Activated CD8-positive, alpha-beta memory T cell treated with anti-CD3 and anti-CD28 coated beads, Interleukin-2, amount 10 ng/mL, durations not matched to agents 7 days and 5 days (primary cell): ENCODE measurements at places on chromosomes 1 and 21. TPM values are rescaled to one million over a fixed set of nuclear protein-coding genes. Genes with fewer than 3 reads are reported as not detected.
A peak's percentile ranks its signal among the peaks of the same experiment; 100 is the strongest.

- no peak for DNase-seq
Measured at GRCh38 chr1:39631361-39632322, 7.8 kb downstream of the HEYL start.

DNA sequence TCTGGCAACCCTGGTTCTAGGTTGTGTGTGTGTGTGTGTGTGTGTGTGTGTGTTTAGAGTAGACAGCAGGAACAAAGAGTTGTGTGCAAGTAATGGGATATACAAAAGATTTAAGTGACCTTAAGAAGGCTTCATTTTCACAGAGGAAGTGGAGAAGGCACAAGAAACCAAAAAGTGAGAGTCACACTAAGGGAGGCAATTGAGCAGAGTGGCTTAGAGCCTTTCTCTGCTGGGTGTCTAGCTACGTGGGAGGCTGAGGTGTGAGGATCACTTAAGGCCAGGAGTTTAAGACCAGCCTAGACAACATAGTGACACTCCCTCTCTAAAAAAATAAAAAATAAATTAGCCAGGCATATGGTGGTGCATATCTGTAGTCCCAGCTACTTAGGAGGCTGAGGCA lies 44.4 kb upstream of the HAO2 start:
- no peak for DNase-seq

DNA sequence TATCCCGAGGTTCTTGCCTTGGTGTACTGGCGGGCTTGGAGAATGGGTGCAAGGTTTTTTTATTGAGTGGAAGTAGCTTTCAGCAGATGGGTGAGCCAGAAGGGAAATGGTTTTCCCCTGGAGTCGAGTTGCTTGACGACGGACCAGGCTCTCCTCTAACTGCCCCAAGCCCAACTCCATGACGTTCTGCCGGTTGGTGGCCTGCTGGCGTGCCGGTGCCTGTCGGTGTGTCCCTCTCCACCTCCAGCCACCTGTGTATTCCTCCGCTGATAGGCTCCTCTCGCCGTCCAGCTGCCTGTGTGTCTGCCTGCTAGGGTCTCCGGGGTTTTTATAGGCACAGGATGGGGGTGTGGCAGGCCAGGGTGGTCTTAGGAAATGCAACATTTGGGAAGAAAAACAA lies 34.3 kb upstream of the PTGFRN start:
- DNase-seq, result no peak

Gene PDPN
- not detected for total RNA-seq

- no peak for DNase-seq
Measured at GRCh38 chr1:36508257-36508656, 25.5 kb upstream of the CSF3R start.

Gene S100A7
- total RNA-seq, result not detected

DNA sequence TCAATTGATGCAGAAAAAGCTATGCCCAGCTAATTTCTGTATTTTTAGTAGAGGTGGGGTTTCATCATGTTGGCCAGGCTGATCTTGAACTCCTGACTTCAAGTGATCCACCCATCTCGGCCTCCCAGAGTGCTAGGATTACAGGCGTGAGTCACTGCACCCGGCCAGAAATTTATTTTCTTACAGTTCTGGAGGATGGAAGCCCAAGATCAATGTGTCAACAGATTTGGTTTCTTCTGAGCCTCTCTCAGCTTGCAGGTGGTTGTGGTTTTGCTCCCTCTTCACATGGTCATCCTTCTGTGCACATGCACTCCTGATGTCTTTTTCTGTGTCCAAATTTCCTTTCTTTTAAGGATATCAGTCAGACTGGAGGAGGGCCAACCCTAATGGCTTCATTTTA lies 35.6 kb downstream of the SHCBP1L start:
- no peak for DNase-seq

DNA sequence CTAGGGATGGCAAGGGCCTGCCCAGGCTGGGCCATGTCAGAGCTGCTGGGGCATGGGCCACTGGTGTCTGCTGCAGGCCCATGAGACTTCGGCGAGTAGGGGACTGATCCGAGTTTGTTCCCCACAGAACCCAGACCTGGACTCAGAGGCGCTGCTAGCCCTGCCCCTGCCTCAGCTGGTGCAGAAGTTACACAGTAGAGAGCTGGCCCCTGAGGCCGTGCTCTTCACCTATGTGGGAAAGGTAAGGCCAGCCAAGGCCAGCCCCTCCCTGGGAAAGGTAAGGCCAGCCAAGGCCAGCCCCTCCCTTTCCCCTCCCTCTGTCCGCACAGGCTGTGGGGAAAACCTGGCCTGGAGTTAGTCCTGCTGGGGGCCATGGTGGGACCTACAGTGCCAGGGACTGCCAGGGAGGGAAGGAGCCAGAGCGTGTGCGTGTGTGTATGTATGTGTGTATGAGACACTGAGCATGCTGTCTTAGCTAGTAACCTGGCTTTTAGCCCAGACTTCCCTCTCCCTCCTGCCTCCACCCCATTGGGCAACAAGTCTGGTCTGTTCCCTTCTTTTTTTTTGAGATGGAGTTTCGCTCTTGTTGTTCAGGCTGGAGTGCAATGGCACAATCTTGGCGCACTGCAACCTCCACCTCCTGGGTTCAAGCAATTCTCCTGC lies 8.0 kb downstream of the FAAH start:
- DNase-seq, result no peak

DNA sequence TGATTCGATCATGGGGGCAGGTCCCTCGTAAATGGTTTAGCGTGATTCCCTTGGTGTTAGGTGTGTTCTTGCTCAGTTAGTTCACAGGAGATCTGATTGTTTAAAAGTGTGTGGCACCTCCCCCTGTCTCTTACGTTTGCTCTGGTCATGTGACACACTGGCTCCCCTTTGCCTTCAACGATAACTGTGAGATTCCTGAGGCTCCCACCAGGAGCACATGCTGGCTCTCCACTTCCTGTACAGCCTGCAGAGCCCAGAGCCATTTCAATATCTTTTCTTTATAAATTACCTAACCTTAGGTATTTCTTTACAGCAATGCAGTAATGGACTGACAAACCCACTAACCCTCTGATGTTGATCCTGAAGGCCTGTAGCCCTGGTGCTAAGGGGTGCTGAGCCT lies 141.9 kb downstream of the FCRL5 start:
- DNase-seq, result no peak

DNA sequence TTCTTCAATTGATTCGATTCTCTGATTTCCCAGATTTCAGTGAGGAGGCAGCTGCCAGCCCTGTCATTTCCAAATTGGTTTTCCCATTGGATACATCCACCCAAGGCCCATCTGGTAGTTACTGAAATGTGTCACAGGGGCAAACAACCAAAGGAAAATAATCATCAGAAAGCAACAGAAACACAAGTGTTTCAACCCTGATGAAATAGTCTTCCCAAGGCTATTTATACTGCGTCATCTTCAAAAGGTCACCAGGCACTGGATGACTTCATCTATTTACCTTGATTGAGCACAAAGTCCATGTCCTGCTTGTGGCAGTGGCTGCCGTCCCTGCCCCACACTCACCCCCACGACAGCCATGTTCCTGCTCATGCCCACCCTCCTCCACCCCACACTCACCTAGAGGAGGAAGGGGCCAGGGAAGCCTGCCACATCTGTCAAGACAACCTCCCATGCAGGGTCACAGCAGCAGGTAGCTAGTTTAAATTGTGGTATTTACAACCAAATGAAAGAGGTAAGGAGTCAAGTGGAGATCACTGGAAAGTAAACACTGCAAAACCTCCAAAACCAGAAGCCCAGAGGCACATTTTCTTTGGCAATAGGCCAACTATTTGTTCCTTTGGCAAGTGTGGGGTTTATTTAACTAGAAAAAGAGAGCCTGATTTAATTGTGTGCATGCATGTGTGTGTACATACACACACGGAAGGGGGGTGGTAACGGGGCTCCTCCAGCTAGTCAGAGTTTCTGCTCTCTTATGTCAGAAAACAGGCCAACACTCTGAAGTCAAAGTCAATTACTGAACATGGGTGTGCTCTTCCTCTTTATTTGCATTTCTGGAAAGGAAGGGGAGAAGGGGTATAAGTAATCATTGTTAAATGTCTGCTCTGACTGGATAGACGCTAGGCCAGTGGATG lies 49.5 kb upstream of the RAB4A start:
- DNase-seq, result no peak

GRCh38 chr1:53614231-53615021 lies 124.5 kb downstream of the GLIS1 start:
- peak; percentile 21 for DNase-seq

DNA sequence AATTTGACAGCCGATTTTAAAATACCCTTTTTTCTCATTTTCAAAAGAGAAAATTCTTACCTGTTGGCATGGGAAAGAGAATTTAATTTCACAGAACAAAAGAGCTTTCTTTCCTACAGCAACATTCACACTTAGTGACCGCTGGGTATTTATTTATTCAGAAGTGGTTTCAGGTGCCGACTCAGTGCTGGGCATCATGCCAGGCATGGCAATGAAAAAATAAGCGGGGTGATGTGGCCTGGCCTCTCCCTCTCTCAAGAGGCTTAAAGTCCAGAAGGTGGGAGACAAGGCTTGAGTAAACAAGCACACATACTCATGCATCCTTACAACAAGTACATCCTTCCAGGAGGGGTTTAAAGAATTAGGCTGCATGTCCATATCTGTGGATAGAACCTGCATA lies 4.1 kb upstream of the PCP4 start:
- DNase-seq, result no peak

Gene CACYBP
- total RNA-seq, result 287 TPM

GRCh38 chr1:230976825-230977747 lies 1.6 kb downstream of the TTC13 start:
- DNase-seq, result peak; percentile 65

DNA sequence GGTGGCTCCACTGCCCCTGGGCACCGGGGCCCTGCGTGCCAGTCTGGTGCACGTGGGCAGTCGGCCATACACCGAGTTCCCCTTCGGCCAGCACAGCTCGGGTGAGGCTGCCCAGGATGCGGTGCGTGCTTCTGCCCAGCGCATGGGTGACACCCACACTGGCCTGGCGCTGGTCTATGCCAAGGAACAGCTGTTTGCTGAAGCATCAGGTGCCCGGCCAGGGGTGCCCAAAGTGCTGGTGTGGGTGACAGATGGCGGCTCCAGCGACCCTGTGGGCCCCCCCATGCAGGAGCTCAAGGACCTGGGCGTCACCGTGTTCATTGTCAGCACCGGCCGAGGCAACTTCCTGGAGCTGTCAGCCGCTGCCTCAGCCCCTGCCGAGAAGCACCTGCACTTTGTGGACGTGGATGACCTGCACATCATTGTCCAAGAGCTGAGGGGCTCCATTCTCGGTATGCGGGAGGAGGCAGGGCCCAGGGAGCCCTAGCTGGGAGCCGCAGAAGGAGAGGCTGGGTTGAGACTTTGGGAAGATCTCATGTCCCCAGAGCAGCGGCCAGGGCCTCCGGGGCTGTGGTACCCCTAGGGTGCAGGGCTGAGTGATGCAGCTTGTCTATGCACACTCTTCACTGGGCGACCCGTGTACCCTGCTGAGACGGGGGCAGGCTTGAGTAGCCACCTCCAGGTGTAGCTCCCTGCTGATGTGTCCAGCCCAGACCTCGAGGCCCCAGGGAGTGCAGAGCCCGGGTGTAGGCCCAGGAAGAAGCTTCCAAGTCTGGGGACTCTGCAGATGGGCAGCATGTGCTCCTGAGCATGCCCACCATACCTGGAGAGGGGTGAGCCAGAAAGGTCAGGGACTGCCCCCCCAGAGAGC lies 1.8 kb downstream of the VWA1 start:
- no peak for DNase-seq

DNA sequence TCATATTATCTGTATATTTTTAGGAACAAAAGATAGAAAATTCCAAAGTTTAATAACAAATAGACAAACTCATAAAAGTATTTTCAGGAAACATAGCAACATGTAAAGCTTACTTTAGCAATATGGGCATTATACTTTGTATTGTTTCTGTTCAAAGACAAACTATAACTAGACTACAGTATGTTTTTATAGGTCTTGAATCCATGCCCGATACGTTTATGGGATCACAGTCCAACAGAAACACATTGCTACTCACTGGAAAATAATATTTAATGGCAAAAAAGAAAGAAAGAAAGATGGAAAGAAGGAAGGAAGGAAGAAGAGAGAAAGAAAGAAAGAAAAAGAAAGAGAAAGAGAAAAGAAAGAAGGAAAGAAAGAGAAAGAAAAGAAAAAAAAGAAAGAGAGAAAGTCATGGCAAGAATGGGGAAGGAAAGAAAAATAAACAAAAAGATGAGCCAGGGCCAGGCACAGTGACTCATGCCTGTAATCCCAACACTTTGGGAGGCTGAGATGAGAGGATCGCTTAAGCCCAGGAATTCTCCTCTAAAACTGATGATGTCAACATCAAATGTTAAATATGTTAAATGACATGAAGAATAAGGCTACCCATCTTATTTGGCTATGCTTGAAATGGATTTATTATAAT lies 32.7 kb downstream of the TM2D1 start:
- DNase-seq, result no peak

Gene F13B
- total RNA-seq, result not detected

DNA sequence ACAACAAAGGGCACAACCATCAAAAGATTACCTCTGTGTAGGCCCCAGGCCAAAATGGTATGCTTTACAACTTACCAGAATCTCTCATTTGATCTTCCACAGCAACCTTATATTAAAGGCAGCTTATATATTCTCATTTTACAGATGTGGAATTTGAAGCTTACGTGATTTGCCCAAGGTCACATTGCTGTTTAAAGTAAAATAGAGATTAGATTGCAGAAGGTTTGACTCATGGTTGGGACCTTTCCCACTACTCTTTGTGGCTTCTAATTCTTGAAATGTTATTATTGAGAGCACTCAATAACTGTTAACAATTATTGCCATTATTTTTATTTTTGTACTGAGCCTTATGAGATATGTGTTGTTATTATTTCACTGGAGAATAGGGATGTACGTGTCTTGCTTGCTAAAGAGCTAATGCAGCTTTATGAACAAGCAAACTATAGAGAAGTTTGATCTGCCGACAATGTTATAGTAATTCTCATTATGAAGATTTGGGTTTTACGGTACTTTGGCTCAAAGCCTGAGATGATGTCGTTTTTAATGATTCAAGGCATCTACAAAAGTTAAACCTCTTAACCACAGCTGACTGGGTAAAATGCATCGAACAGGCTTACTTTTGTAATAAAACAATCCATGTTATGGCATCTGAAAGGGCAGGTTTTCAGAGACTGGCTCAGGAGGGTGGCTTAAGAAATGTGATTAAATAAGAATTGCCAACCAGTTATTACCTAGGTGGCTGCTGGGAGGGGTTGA lies 43.3 kb upstream of the TSNAX start:
- no peak for DNase-seq

GRCh38 chr1:45385302-45385701 lies 45.1 kb upstream of the MUTYH start:
- DNase-seq, result no peak

- peak; percentile 43 for DNase-seq
Measured at GRCh38 chr1:185375583-185375982, 58.5 kb upstream of the IVNS1ABP start.

DNA sequence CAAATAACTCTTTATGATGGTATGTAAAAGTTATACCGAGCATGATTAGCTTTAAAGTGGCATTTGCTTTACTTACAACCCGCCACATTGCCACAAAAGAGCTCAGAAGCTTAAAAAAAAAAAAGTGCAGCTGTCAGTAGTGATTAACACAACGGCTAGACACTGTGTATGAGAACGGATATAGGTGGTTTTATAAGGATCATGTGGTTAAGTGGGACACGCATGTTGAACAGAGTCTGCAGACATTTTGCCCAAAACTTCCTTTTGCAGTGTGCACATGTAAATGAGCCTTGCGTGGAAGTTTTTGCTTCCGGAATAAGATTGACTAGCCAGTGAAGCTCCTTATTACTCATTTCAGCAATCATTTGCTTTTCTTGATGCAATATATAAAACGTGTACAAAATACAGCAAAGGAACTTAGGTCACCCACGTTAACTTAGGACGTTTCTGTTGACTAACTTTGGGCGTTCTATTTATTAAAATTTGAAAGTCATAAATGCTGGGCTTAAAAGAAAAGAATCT lies 58.7 kb upstream of the RGS1 start:
- peak; percentile 82 for DNase-seq
